ENCODE measurements at places on chromosomes 2 and 18. TPM values are rescaled to one million over a fixed set of nuclear protein-coding genes. Genes with fewer than 3 reads are reported as not detected.

DNA sequence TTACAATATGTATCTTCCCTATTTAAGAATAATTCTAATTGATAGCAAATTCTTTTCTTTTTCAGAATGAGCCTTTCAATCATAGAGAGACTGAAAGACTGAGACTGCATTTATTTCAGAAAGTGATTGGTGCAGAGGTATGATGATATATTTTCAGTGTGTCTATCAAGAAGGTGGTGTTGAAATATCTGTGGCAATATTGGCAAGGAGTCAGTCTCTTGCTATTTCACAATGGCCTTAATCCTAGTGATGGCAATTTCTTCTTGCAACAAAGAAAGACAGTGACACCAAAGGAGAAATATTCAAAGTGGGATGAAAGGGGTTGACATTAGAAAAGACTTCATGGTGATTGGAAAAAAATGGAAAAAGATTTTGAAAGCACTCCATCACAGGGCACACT, 21.7 kb upstream of the ZBTB14 start:
- no peak for DNase-seq

- no peak for DNase-seq
Measured at GRCh38 chr2:148614014-148614321, 30.6 kb upstream of the EPC2 start.

DNA sequence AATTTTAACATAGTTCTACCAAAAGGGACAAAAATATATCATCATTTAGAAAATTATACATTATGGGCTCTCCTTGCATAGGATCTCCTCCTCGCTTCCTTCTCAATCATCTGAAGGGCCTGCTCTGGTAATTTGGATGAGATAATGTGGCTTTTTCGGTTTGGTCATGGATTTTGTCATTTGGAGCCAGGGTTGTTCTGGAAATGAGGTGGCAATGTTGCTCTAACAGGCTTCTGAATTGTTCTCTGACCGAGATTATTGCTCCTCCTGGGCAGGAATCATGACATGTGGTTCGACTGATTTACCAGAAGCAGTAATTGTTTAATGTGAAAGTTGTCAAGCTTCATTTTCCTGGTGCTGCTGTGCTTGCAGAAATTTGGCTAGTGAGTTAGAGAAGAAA, 194.7 kb upstream of the ERBB4 start:
- no peak for DNase-seq

GRCh38 chr2:169087757-169088379, 18.5 kb downstream of the DHRS9 start:
- no peak for DNase-seq

- no peak for DNase-seq
Measured at GRCh38 chr2:45293182-45293581, 283.9 kb upstream of the SIX2 start.

GRCh38 chr2:12436935-12437561, 279.7 kb upstream of the TRIB2 start:
- no peak for DNase-seq

- no peak for DNase-seq
Measured at GRCh38 chr2:209990838-209991237, 11.6 kb upstream of the RPE start.

DNA sequence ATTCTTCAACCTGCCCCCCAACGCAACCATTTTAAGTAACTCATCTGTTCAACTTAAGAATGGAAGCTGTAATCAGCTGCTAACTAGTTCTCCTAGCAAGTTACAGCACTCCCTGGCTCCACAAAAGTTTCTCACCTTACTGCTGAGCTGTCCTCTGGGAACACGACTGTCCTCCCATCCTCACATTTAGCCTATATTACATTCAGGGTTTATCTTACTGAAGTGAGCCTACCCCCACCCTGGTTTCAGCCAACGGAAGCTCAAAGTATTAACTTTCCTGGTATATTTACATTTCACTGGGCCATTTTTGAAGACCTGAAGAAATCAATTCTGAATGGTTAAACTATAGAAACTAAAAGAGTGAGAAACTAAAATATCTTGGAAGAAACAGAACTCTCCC, 64.9 kb upstream of the TANK start:
- DNase-seq, result no peak

GRCh38 chr2:168245074-168245825, 2.1 kb downstream of the STK39 start:
- DNase-seq, result no peak

DNA sequence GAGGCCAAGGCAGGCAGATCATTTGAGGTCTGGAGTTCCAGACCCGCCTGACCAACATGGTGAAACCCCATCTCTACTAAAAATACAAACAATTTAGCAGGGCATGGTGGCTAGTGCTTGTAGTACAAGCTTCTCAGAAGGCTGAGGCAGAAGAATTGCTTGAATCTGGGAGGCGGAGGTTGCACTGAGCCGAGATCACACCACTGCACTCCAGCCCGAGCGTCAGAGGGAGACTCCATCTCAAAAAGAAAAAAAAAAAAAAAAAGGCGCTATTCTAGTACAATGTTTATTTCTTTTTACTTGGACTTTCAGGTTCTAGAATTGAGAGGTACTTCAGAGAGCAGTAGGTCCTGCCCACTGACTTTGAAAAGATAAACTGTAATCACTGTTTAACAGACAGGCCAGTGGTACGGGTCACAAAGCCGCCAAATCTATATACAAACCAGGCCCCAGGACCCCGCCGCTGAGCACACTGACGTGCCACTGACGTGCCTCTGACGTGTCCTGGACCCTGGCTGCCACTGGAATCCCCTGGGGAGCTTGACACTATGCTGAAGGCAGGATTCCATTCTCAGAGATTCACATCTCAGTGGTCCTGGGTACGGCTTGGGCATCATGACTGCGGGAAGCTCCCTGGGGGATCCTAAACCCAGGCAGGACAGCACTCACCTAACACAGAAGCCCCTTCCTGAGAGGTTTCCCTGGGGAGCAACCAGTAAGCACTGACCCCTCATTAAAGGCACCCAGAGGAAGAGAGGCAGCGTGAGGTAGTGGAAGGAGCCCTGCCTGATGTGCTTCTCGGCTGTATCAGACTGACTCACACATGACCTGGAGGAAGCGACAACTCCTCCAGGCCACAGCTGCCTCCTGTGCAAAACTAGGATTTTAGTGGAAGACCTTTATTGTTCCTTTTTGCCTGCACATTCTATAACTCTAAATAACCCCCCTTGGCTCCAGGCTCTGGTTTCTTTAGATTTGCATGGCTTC, 197.8 kb upstream of the MEIS1 start:
- DNase-seq, result no peak

DNA sequence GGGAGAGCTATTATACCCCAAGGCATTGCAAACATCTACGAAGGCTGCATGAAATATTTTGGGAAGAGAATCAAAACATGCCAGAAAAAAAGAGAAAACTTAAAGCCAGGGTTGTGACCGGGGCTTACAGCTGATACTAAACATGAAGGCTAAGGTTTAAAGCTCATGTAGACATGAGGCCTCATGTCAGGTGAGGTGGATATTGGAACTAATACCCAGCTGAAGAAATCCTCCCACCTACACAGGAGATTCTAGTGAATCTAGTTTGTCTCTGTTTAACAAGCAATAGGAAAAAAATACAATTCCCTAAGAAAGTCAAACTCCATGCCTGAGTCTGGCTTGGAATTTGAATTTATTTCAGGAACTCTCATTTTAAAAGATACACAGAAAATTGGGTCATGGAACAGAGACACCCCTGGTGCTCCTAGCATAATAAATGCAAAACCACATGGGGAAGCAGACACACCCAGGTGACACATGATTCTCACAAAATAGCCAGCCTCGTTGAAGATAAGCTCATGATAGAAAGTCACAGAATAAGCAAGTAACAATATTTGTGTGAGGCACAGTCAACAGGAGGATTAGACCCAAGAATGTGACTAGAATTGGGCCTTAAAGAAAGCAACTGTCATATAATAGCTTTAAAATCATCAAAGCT, 42.2 kb downstream of the UPP2 start:
- DNase-seq, result no peak

- peak; percentile 95 for DNase-seq
Measured at GRCh38 chr2:219541611-219542180, 1.9 kb downstream of the CHPF start.

GRCh38 chr2:120125195-120125594, 98.0 kb downstream of the TMEM185B start:
- no peak for DNase-seq

- DNase-seq, result no peak
Measured at GRCh38 chr2:204090021-204090420, 153.5 kb downstream of the ICOS start.

- no peak for DNase-seq
Measured at GRCh38 chr18:62660691-62661090, 54.6 kb upstream of the PHLPP1 start.

DNA sequence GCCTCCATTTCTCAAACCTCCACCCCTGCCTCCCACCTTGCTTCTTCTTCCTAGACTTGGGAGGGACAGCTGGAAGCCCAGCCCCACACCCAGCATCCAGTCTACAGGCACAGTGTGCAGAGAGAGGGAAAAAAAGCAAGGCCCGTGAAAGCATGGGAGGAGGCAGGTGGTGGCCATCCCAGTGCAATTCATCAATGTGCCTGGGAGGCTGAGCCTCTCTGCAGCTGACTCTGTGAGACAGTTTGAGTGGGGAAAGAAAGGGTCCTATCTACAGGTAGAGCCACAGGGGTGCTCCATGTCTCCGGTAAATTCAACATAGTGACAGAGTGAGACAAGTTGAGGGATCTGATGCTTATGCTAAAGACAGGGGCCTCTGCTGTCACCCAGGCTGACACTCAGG, 340.6 kb downstream of the DYSF start:
- peak; percentile 40 for DNase-seq

GRCh38 chr2:21590026-21590690, 466.4 kb downstream of the TDRD15 start:
- DNase-seq, result no peak

- no peak for DNase-seq
Measured at GRCh38 chr2:223457301-223457700, 144.9 kb downstream of the SCG2 start.

GRCh38 chr2:174025271-174026121, 60.3 kb upstream of the SP3 start:
- DNase-seq, result no peak

- DNase-seq, result no peak
Measured at GRCh38 chr2:199972088-199972626, 16.8 kb downstream of the MAIP1 start.

DNA sequence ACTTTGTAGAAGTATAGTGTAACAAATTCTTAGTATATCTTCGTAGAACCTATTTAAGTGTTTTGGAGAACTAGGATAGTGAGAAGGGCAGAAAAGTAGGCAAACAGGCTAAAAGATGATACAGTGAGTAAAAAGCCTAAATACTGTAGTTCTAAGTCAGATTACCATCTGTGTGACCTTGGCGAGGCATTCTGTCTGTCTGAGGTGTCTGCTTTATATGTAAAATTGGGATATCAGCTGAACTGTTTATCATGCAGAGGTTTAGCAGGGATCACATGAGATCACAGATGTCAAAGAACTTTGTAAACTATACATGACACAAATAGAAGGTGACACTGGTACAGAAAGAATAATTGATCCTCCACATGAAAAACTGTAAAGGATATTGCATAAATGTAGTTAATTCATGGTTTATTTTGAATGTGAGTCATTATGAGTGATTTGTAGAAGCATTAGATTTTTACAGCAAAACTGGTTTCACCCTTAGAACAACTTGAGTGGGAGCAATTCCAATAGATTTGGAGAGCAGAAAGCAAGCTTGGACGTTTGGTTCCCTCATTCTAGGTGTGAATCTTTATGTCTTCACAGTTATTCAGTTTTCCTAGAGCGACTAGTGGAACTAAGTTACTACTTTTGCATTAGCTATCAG, 41.9 kb downstream of the TAF1B start:
- DNase-seq, result no peak

GRCh38 chr2:101463911-101464641, 10.8 kb downstream of the RFX8 start:
- DNase-seq, result no peak

- DNase-seq, result no peak
Measured at GRCh38 chr2:155727187-155727895, 605.2 kb downstream of the NR4A2 start.

GRCh38 chr2:233240897-233241296, 10.6 kb upstream of the ATG16L1 start:
- no peak for DNase-seq

DNA sequence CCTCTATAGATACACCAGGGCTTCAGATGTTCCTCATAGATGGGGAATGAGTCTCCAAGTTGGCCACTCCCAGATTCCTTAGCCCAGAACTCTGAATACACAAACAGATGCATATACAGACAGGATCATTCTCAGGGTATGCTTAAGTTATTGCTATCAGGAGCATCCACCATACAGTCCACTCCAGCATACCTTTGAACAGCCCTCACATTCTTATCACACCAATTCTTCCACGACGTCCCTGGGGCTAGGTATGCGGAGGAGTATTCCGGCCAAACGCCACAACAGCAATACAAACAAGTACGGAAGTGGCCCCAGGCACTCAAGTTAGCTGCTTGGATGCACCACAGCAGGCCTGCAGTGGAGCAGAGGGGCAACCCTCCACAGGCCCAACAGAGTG, 312.5 kb upstream of the CHAC2 start:
- DNase-seq, result no peak

DNA sequence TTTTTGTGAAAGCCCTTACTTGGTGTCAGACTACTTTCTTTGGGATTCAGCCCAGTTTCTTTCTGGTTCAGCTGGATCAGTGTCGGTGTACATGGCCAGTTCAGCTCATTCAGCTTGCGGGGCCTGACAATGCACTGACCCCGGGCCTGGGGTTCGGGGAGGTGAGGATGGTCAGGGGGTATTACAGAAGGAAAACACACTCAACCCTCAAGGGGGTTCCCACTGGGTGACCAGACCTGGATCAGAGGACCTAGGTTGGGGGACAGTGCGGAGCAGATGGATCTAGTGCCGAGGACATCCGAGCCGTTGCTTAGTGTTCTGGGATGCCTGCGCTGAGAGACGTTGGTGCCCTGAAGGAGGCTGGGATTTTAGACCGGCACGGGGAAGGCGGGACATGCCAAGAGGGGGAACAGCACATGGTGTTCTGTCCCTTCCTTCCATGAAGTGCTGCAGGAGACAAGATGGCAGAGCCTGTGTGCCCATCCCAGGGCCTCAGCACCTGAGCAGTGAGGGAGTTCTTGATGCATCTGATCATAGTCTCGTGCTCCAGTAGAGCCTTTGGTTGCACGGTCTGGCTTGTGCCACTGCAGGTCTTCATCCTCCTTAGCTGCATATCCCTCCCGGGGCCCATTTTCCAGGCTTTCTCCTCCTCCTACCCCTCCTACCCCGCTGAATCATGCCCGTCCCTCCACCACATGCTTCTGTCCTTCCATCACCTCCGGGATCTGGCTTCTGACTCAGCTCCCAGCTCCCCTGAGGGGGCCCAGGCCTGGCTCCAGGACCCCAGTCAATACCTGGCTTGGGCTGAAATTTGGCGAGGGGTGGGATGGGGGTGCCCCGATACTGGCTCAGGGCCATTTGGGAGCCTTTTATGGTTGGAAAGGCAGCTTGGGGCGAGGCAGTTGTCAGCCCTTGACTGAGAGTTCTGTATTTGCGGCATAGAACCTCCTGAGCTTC, 18.0 kb downstream of the SPEG start:
- no peak for DNase-seq

- no peak for DNase-seq
Measured at GRCh38 chr2:8096484-8096883, 585.4 kb upstream of the ID2 start.

GRCh38 chr2:119862127-119862889, 102.6 kb downstream of the PTPN4 start:
- no peak for DNase-seq

Gene CD207
- not detected for total RNA-seq

Gene AGXT
- total RNA-seq, result 4.2 TPM

Gene FZD7
- 2.0 TPM for total RNA-seq

Gene SOCS6
- total RNA-seq, result 10.8 TPM

Gene OXER1
- total RNA-seq, result 3.2 TPM

Gene M1AP
- 2.0 TPM for total RNA-seq

Gene FBXO41
- 15.0 TPM for total RNA-seq

Gene ITGB6
- not detected for total RNA-seq

Gene CLEC4F
- 0.64 TPM for total RNA-seq

Gene SKOR2
- not detected for total RNA-seq

Measured in spleen (tissue), 13 donors.